Activated T-helper 1 cell treated with anti-CD3 and anti-CD28 coated beads, Interleukin-12 subunit alpha, Interleukin-12 subunit beta, Interleukin-2, Interleukin-4 antibody, amounts not matched to agents 30 ng/mL and 10 ng/mL and 1 ng/mL, durations not matched to agents 14 hours and 24 hours and 36 hours (primary cell): ENCODE measurements at places on chromosomes 1 and 21. TPM values are rescaled to one million over a fixed set of nuclear protein-coding genes. Genes with fewer than 3 reads are reported as not detected.
A peak's percentile ranks its signal among the peaks of the same experiment; 100 is the strongest.

- peak overlapping the region; percentile 92 for H3K27ac ChIP-seq
- DNase-seq = peak; percentile 29
- peak overlapping the region; percentile 41 for H3K4me3 ChIP-seq
- no peaks in the 10 kb centered on the region for H3K27me3 ChIP-seq
Measured at GRCh38 chr1:89286549-89287180, 14.0 kb upstream of the GBP5 start.

- H3K4me3 ChIP-seq = peak overlapping the region; percentile 80
- peaks cover 14% of the 10 kb centered on the region for H3K4me1 ChIP-seq
- H3K27me3 ChIP-seq = peaks cover 36% of the 10 kb centered on the region
- no peak for DNase-seq
- peaks cover under 1% of the 10 kb centered on the region for H3K36me3 ChIP-seq
Measured at GRCh38 chr1:37794372-37795339, 1.0 kb downstream of the MANEAL start.

GRCh38 chr1:67679691-67680090 is 5.3 kb upstream of the GADD45A start:
- no peak for DNase-seq
- H3K27ac ChIP-seq = no peak overlapping the region
- H3K27me3 ChIP-seq = no peaks in the 10 kb centered on the region
- H3K4me1 ChIP-seq = peaks cover 35% of the 10 kb centered on the region
- H3K36me3 ChIP-seq = peaks cover 2% of the 10 kb centered on the region

- no peaks in the 10 kb centered on the region for H3K4me1 ChIP-seq
- no peaks in the 10 kb centered on the region for H3K36me3 ChIP-seq
- no peak overlapping the region for H3K4me3 ChIP-seq
- no peak for DNase-seq
- no peaks in the 10 kb centered on the region for H3K27me3 ChIP-seq
- H3K27ac ChIP-seq = no peak overlapping the region
Measured at GRCh38 chr1:71721532-71721931, 560.8 kb downstream of the NEGR1 start.

GRCh38 chr1:2411801-2412394 is 466 bp downstream of the PEX10 start:
- H3K4me1 ChIP-seq = peaks cover 34% of the 10 kb centered on the region
- DNase-seq = no peak

DNA sequence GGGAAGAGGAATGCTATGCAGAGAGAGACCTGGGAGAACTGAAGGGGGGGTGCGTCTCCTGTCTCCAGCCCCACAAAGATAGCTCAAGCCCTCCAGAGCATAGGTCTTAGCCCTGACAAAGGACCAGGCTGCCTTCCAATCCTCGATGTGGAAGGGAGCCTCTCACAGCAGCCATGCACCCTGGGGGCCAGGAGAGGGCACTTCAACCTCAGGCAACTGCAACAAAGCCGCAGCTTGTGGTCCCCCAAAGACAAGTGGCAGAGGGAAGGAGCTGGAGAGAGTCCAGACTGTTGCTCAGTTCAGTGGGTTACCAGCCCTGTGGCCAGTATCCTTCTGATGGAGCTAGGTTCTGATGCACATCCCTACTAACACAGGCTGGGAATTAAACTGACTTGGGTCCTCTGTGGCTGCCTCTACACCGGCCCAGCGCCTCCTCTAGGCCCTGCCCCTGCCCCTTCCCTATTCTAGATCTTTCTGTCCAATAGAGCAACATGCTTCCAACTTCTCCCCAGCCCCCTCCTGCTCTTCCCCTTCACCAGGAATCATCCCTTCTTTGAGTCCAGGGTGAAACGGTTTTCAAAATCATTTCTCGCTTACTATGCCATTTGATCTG is 100.7 kb upstream of the SPATA6 start:
- no peaks in the 10 kb centered on the region for H3K36me3 ChIP-seq
- no peak for DNase-seq
- peaks cover 12% of the 10 kb centered on the region for H3K4me1 ChIP-seq
- no peak overlapping the region for H3K4me3 ChIP-seq
- no peak overlapping the region for H3K27ac ChIP-seq

GRCh38 chr1:11736746-11737639 is 1.1 kb downstream of the AGTRAP start:
- no peaks in the 10 kb centered on the region for H3K27me3 ChIP-seq
- H3K36me3 ChIP-seq = peaks cover 5% of the 10 kb centered on the region
- peak overlapping the region; percentile 35 for H3K27ac ChIP-seq
- H3K4me3 ChIP-seq = peak overlapping the region; percentile 96

GRCh38 chr1:221316491-221317056 is 425.3 kb downstream of the DUSP10 start:
- no peak overlapping the region for H3K27ac ChIP-seq
- H3K4me3 ChIP-seq = no peak overlapping the region
- no peaks in the 10 kb centered on the region for H3K36me3 ChIP-seq
- no peaks in the 10 kb centered on the region for H3K27me3 ChIP-seq

DNA sequence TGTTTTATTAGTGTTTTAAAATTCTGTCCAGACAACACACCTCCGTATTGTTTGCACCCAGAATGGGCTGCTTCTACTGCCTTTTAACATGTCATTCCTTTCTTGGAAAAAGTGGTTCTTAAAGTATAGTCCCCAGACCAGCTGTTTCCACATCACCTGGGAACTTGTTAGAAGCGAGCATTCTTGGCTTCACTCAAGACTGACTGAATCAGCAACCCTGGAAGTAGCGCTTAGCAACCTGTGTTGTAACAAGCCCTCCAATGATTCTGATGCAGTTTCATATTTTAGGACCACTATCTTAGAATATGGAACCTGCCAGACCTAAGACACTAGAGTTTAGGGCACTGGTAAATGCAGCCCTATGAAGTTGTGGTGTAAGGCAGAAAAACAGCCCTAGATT is 6.0 kb upstream of the PPIE start:
- peaks cover 46% of the 10 kb centered on the region for H3K4me1 ChIP-seq
- DNase-seq = no peak
- no peak overlapping the region for H3K27ac ChIP-seq
- peaks cover 5% of the 10 kb centered on the region for H3K36me3 ChIP-seq
- H3K27me3 ChIP-seq = peaks cover 10% of the 10 kb centered on the region

GRCh38 chr1:238484121-238484520 is 593.4 kb upstream of the ZP4 start:
- H3K4me1 ChIP-seq = no peaks in the 10 kb centered on the region
- no peak overlapping the region for H3K4me3 ChIP-seq
- no peak overlapping the region for H3K27ac ChIP-seq
- DNase-seq = no peak
- no peaks in the 10 kb centered on the region for H3K27me3 ChIP-seq

- no peak for DNase-seq
- no peaks in the 10 kb centered on the region for H3K36me3 ChIP-seq
- H3K27me3 ChIP-seq = no peaks in the 10 kb centered on the region
- H3K4me1 ChIP-seq = no peaks in the 10 kb centered on the region
Measured at GRCh38 chr1:81155131-81155530, 645.6 kb upstream of the ADGRL2 start.

GRCh38 chr1:184253921-184254320 is 132.9 kb upstream of the C1orf21 start:
- H3K27me3 ChIP-seq = peaks cover 10% of the 10 kb centered on the region
- H3K36me3 ChIP-seq = no peaks in the 10 kb centered on the region
- H3K4me3 ChIP-seq = no peak overlapping the region
- H3K27ac ChIP-seq = no peak overlapping the region
- DNase-seq = no peak

DNA sequence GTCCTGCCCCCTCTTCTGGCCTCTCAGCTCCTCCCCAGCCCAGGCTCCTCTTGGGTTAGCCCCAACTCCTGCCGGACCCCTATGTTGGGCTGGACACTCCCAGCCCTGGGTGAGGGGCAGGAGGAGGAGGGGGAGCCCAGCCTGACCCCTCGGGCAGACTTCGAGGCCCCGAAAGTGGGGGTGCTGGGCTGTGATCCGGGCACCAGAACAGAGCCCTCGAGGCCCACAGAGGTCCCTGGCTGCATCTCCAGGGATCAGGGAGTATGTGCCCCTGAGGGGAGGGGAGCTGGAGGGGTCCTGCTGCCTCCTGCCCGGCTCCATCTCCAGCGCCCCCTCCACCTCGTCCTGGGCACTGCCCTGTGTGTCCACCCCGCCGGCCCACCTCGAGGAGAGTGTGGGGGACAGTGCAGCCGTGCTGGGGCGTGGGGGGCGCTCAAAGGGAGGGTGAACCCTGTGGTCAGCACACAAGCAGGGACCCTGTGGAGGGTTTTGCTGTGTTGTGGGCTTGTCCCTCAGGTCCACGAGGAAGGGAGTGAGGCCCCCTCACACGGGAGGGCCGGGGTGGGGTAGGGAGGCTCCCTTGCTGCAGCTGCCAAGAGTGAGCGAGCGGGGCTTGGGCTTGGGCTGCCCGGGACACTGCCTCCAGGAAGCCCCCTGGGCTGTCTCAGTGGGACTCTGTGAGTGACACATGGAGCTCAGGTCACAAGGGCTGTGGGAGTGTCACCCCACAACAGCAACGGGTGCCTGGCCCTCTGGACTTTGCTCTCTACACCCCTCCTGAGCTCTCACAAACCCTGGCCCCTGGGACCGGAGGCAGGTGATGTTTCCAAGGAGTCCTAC is 54.4 kb downstream of the COL18A1 start:
- peaks cover 6% of the 10 kb centered on the region for H3K27me3 ChIP-seq
- H3K27ac ChIP-seq = no peak overlapping the region
- H3K4me3 ChIP-seq = no peak overlapping the region
- H3K4me1 ChIP-seq = no peaks in the 10 kb centered on the region
- H3K36me3 ChIP-seq = no peaks in the 10 kb centered on the region
- DNase-seq = no peak

GRCh38 chr21:17759511-17760178 is 59.5 kb downstream of the C21orf91 start:
- H3K4me1 ChIP-seq = no peaks in the 10 kb centered on the region
- H3K27ac ChIP-seq = no peak overlapping the region
- H3K27me3 ChIP-seq = no peaks in the 10 kb centered on the region
- peaks cover 3% of the 10 kb centered on the region for H3K36me3 ChIP-seq
- H3K4me3 ChIP-seq = no peak overlapping the region

- H3K36me3 ChIP-seq = no peaks in the 10 kb centered on the region
- DNase-seq = no peak
- no peak overlapping the region for H3K27ac ChIP-seq
- no peak overlapping the region for H3K4me3 ChIP-seq
- peaks cover 10% of the 10 kb centered on the region for H3K27me3 ChIP-seq
- no peaks in the 10 kb centered on the region for H3K4me1 ChIP-seq
Measured at GRCh38 chr1:230345139-230345885, 80.8 kb downstream of the PGBD5 start.

DNA sequence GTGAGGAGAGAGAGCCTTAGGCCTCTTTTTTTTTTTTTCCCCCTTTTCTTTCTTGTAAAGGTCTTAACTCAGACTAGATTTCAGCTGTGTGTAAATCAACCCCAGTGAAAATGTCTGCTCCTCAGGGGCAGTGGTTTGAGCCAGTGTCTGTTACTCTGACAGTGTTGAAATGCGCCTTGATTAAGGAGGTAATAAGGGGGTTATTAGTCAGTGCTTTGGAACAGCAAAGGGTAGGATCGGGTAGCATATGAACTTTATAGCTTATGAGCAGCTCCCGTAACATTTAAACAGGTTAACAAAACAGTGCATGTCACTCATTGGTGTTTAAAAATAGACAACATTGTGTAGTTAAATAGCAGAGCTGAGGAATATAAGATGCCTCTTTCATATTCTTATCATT is 10.3 kb downstream of the UTP11 start:
- H3K36me3 ChIP-seq = peaks cover 47% of the 10 kb centered on the region
- no peak overlapping the region for H3K4me3 ChIP-seq
- H3K4me1 ChIP-seq = peaks cover 21% of the 10 kb centered on the region
- no peak overlapping the region for H3K27ac ChIP-seq
- H3K27me3 ChIP-seq = no peaks in the 10 kb centered on the region

- DNase-seq = no peak
- H3K4me1 ChIP-seq = peaks cover 20% of the 10 kb centered on the region
- peaks cover 3% of the 10 kb centered on the region for H3K27me3 ChIP-seq
- H3K36me3 ChIP-seq = no peaks in the 10 kb centered on the region
- H3K4me3 ChIP-seq = peak overlapping the region; percentile 89
- H3K27ac ChIP-seq = peak overlapping the region; percentile 93
Measured at GRCh38 chr1:30719406-30720270, 3.7 kb downstream of the MATN1 start.

GRCh38 chr1:52668711-52669110 is 29.4 kb downstream of the COA7 start:
- no peak overlapping the region for H3K27ac ChIP-seq
- H3K4me1 ChIP-seq = no peaks in the 10 kb centered on the region
- H3K4me3 ChIP-seq = no peak overlapping the region
- peaks cover 2% of the 10 kb centered on the region for H3K27me3 ChIP-seq

DNA sequence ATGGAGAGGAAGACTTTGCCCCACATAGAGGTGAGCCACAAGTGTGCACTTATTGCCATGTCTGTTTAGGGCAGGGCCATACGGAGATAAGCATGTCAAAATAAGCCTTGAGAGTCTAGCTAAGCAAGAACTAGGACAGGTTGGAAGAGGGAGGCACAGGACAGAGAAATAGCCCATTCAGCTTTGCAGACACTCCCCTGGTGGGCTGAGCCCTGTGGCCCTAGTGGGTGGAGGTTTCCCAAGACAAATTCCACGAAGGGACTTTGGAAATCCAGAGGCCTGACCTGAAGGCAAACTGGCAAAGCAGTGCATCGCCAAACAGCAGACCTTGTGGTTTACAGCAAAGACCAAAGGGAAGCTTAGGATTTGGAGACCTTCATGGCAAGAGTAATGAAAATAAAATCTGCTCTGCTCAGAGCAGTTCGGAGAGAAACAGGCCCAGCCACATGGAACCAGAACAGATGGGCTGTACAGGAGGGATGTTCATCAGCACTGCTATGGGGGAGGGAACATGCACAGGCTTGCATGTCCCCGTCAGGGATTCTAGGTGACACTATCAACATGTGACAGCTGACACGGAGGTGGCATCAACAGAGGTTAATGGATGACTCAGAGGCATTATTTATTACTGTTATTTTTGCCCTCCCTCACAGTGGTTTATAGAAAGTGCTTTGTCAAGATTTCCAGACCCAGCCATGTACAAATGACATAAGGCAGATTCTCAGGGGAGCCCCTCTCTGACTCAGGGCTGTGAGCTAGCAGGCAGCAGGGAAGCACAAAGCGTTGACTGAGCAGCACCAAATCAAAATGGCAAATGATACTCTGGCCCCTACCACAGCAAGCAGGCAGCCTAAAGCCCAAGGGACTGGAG is 90.1 kb upstream of the IRF2BP2 start:
- H3K4me3 ChIP-seq = no peak overlapping the region
- H3K4me1 ChIP-seq = peaks cover 12% of the 10 kb centered on the region
- H3K27me3 ChIP-seq = peaks cover 4% of the 10 kb centered on the region
- peak overlapping the region; percentile 26 for H3K27ac ChIP-seq

DNA sequence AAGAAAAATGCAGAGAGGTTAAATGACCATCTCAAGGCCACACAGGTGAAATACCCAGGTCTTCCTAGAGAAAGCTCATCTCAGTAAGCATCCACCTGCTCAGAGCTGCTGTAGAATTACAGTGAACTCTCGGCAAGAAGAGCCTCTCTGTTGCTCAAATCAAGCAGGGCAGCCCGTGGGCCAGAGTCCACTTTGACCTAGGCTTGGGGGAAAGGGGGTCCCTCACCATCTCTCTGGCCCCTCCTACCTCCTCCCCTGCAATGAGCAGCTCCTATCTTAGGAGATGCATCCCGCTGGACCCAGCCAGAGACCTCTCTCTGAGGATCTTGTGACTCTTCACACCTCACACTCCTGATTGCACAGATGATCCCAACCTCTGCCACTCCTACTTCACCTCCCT is 364.7 kb downstream of the PTPRU start:
- no peak for DNase-seq
- no peaks in the 10 kb centered on the region for H3K36me3 ChIP-seq
- H3K27ac ChIP-seq = no peak overlapping the region

Gene RGS1
- 11.8 and 12.0 TPM in 2 replicates for total RNA-seq

Gene PDPN
- not detected in 2 replicates for total RNA-seq

Gene ADCY10
- not detected in 2 replicates for total RNA-seq

Gene DPM3
- total RNA-seq = 43.7 and 45.1 TPM in 2 replicates

Gene PYCR2
- total RNA-seq = 137 and 145 TPM in 2 replicates

Gene FMO2
- total RNA-seq = not detected in 2 replicates

Gene MYBPH
- not detected in 2 replicates for total RNA-seq

Gene NR1I3
- not detected in 2 replicates for total RNA-seq

Gene GPR61
- not detected in 2 replicates for total RNA-seq

Gene PGLYRP4
- total RNA-seq = not detected in 2 replicates

Gene CASQ1
- not detected in 2 replicates for total RNA-seq
